Uterus (tissue), 4 donors: ENCODE measurements at places on chromosomes 7 and 10. TPM values are rescaled to one million over a fixed set of nuclear protein-coding genes. Genes with fewer than 3 reads are reported as not detected.

DNA sequence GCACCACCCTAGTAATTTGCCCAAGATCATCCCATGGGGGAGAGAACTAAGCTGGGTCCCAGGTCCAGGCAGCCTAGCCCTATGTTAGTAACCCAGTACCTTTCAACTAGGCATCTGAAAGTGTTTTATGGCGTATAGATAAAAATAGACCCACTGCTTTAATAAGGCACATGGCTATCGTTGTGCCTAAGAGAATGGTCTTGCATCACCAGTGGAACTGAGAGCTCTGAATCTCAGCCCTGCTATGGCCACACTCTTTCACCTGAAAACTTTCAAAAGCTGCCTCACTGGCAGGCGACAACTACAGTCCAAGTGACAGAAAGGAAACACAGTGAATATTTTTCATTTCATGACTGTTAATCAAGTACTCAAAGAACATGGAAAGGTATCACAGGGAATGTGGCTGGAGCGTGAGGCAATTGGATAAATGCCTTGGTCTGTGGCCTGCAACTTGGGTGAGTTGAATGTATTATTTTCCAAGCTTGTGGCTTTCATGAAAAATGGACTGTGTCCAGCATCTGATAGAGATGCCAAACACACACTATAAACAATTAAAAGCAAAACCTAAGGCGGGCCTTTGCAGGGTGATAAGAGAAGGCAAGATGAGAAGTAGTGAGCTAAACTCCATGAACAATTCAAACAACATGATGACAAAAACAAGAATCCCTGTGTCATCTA lies 18.0 kb upstream of the SFMBT2 start:
- DNase-seq, result no peak

Gene NME8
- total RNA-seq, result not detected

DNA sequence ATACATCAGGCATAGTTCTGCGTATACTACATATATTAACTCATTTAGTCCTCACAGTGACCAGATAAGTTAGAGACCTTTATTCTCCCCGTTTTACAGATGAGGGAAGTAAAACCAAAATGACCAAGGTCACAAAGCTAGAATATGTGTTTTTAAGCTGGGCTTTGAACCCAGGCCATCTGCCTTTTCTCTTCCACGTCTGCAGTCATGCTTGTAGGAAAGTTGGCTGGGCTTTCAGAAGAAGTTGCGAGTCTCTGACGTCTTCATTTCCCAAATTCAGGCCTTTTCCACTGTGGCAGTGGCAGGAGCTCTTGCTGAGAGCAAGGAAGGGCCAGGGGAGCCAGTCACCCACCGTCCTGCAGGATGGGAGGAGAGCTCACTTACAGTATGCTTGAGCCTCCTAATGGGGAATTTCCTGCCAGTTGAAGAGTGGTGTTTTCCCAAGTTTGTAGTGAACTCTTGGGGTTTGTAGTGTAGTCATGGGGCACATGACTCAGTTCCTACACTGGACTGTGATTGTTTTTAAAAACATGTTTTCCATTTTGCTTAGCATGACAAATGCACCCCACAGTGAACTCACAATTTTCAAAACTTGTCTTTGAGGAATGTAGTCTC lies 34.2 kb downstream of the CYP17A1 start:
- DNase-seq, result peak; percentile 70

Gene TMEM229A
- total RNA-seq, result not detected
